ENCODE measurements at places on chromosomes 12 and 14.

DNA sequence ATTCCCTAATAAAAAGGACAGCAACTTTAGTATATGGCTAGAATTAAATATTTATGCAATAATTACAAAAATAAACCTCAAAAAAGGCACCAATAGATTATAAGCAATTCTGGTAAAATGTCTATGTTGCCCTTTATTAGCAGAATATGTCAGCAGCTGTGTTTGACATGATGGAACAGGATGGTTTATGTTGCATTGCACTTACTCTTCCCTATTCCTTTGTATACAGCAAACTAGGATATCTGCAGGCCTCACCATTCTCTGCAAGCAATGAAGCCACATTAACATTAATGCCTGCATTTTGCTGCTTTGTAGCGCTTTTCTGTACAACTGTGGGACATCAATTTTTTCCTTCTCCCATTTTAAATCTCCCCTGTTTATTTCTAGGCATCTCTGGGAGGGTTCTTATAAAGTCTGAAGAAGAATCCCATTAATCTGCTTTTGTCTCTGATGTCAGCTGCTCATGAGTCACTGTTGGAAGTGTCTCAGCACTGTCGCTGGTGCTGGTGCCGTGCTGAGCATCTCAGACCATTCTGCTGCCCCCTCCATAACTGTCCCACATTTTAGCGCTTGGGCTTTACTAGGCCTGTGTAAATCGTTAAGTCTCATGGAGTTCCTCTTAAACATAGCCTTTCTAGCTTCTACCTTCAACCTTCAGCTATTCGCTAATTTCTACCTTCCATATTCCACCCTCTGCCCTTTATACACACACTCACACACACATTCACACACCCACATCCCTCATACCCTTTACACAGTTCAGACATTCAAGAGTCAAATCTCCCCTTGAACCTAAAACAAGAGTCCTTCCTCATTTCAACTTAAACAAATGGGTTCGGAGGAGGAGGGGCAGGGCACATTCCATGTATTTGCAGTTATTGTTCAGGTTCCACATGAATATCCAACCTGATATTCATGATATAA lies 64.4 kb upstream of the TRHDE start:
- no peak for DNase-seq
- H3K27ac ChIP-seq, result no peak overlapping the region
- H3K36me3 ChIP-seq, result no peaks in the 10 kb centered on the region
- no peaks in the 10 kb centered on the region for H3K27me3 ChIP-seq

DNA sequence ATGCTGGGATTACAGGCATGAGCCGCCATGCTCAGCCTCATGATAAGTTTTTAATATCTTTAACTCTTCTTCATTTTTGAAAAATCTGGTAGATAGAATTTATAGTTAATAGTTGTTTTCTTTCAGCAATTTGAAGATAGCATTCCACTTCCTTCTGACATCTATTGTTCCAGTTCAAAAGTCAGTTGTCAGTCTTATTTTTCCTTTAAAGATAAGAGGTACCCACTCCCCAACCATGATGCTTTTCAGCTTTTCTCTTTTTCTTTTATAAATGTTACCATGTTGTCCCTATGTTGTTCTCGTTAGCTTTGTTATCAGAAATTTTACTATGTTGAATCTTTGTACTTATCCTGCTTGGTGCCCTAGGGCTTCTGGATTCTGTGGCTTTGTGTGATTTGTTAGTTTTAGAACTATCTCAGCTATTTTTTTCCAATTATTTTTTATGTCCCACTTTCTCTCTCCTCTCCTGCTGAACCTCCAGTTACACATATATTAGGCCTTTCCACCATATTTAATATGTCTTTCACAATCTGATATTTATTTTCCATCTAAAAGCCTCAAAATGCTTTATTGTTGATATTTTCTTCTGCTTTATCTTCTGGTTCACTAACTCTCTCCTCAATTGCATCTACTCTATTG lies 181.6 kb upstream of the FOXN3 start:
- no peak for DNase-seq
- no peak overlapping the region for H3K4me3 ChIP-seq
- H3K36me3 ChIP-seq, result no peaks in the 10 kb centered on the region
- no peaks in the 10 kb centered on the region for H3K27me3 ChIP-seq

DNA sequence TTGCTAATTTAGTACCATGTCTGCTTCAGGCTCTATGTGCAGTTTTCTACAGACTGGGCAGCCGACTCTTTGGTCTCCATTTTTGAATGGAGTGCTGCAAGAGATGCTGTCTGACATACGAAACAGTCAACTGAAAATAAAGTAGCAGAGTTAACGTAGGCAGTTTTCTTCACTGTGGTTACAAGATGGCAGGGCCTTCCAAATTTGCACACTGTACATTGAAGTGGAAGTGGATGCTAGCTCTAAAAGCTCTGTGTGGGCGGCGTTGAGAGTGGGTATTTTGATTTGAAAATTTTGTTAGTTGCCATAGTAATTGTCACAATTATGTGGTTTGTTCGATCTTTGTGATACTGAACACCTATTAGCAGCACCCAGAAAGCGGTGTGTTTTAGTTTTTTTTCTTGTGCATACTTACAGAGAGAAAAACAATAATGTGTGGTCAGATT lies 154.9 kb upstream of the ATP2B1 start:
- no peaks in the 10 kb centered on the region for H3K4me1 ChIP-seq
- peak overlapping the region; percentile 79 for H3K27ac ChIP-seq
- H3K4me3 ChIP-seq, result no peak overlapping the region

GRCh38 chr12:80935111-80935510 lies 2.6 kb downstream of the LIN7A start:
- H3K27ac ChIP-seq, result no peak overlapping the region
- no peak for DNase-seq
- H3K4me3 ChIP-seq, result no peak overlapping the region
- no peaks in the 10 kb centered on the region for H3K36me3 ChIP-seq
- H3K27me3 ChIP-seq, result peaks cover 44% of the 10 kb centered on the region

- no peaks in the 10 kb centered on the region for H3K36me3 ChIP-seq
- H3K4me3 ChIP-seq, result no peak overlapping the region
- DNase-seq, result no peak
- H3K4me1 ChIP-seq, result no peaks in the 10 kb centered on the region
These were observed 6.5 kb downstream of the IAPP start for GRCh38 chr12:21379218-21379617.

DNA sequence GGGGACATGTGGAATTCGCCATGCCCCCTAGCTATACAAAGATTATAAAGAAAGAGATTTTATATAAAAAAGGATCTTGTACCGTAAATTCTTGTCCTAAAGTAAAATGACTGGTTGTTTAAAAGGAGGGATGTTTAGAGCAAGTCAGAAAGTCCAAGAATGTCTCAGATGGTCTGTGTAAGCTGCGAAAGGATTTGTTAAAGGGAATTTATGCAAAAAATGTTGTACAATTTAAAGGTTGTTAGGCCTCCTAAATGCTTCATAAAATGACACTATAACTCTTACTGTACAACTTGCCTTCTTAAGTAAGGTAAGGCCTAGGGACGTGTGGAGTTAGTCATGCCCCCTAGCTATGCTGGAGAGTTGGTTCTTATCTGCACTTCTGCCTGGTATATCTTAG lies 237.6 kb downstream of the KCNH5 start:
- no peaks in the 10 kb centered on the region for H3K4me1 ChIP-seq
- H3K36me3 ChIP-seq, result no peaks in the 10 kb centered on the region
